Lower lobe of right lung (tissue), 2 donors: ENCODE measurements at places on chromosomes 7 and 10. TPM values are rescaled to one million over a fixed set of nuclear protein-coding genes. Genes with fewer than 3 reads are reported as not detected.

GRCh38 chr7:74579800-74580685 is 77.5 kb upstream of the GTF2I start:
- peak; percentile 63 for DNase-seq
- H3K4me3 ChIP-seq, result no peak overlapping the region
- peak overlapping the region; percentile 56 for H3K27ac ChIP-seq
- H3K27me3 ChIP-seq, result no peaks in the 10 kb centered on the region
- H3K36me3 ChIP-seq, result no peaks in the 10 kb centered on the region
- peaks cover 10% of the 10 kb centered on the region for H3K4me1 ChIP-seq

Gene PKD2L1
- total RNA-seq, result 3.4 TPM

Gene TACR2
- 1.2 TPM for total RNA-seq

Gene ARHGEF35
- total RNA-seq, result 10.3 TPM
